RKO (cell line): ENCODE measurements at places on chromosomes 2 and 18.

- DNase-seq, result no peak
Observed at GRCh38 chr2:5736886-5737285, 44.7 kb downstream of the SOX11 start.

GRCh38 chr2:138125306-138126288, 161.3 kb downstream of the HNMT start:
- DNase-seq, result no peak

DNA sequence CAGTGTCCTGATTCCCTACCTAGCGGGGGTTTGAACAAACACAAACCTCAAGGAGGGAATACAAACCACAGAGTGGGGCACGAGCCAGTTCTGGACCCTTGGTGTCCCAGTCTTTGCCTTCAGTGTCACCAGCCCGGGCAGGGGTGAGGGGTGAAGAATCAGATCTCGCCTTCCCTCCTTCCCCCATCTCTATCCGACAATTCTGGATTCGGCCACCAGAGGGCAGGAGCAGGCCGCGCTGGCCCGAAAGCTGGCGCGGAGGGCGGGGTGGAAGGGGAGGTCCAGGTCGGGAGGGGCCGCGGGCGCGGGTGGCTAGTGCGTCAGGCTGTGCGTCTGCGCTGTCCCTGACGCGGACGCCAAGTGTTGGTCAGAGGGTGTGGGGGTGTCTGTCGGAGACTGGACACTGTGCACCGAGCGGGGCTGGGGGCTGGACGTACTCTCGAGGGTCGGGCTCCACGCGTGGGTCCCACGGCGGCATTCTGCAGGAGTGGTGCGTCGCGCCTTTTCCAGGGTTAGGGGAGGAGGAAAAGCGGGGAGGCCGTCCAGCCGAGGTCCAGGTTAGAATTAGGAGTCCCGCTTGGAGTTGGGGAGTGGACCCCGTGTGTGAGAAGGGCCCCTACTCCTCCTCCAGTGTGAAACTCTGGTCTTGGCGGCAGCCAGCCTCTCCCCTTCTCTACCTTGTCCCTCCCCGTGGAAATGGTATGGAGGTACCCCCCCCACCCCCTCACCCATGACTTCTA, 2.9 kb upstream of the CRYBA2 start:
- peak; percentile 92 for DNase-seq

DNA sequence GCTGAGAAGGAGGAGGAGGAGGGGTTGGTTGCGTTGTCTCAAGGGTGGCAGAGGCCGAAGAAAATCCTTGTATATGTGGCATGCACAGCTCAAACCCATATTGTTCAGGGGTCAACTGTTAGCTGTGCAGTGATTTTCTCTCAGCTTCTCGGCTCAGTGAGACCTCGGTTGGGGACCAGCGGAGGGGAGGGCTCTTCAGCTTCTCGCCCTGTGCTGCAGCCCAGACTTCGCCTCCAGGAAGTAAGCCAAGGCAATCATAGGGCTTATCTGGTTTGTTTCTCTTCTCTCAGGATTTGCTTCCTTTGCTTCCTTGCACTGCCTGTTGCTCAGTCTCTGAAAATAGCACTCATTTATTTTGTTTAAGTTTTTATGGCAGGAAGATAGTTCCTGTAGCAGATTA, 85.5 kb downstream of the SOWAHC start:
- no peak for DNase-seq

- DNase-seq, result no peak
Observed at GRCh38 chr2:178359192-178359912, 91.6 kb downstream of the PRKRA start.

DNA sequence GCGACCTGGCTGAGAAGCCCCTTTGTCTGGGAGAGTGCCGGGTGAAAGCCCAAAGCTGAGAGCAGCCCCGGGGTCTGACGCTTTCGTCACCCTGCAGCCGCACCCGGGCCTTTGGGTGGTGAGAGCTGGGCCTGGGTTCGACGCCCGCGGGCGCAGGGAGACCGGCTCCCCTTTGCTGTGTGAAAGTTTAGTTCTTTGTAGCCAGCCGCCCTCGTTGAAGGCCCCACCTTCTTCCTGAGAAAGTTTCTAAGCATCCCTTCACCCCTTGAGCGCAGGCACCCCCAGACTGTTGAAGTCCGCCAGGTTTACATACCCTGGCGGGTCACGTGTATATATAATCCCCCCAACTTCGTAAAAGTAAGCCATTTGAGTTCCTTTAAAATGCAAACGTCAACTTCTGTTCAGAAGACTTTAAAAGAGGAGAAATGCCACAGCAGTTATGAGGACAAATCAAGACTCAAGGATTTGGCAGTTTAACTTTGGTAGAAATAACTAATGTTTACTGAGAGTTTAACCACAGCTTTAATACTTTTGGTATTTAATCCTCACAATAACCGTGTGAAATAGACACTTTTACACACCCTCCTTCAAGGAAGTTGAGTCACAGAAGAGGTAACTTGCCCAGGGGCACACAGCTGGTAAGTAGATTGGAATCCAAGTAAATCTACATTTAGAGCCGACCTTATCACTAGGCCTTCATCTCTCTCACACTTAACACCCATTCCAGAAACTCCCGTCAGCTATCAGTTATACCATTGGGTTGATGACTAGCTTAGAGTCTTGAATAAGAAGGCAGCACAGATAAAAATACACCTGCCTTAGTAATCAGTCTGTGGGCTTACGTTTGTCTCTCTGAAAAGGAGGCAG, 1.1 kb upstream of the MBOAT2 start:
- DNase-seq, result peak; percentile 49

- DNase-seq, result no peak
Observed at GRCh38 chr2:71326968-71327367, 4.6 kb upstream of the ZNF638 start.

GRCh38 chr2:47187069-47187468, 32.0 kb upstream of the STPG4 start:
- no peak for DNase-seq

DNA sequence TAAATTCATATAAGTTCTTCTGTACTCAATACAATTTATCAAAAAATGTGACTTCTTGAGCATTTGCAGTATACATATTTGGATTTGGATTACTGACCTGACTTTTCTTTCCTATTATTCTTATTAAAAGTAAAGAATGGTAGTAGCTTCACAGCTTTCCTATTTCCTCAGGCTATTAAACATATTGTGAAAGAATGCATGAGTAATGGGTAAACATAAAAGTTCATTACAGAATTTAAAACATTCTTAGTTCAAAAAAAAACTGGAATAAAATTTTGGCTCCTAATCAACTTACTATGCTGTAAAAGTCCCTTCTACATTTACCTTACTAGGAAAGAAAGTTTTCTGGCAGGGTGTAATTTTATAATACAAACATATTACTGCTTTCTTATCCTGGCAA, 27.3 kb upstream of the C2orf66 start:
- DNase-seq, result no peak

GRCh38 chr2:65350651-65351056, 81.7 kb downstream of the SPRED2 start:
- DNase-seq, result peak; percentile 31

DNA sequence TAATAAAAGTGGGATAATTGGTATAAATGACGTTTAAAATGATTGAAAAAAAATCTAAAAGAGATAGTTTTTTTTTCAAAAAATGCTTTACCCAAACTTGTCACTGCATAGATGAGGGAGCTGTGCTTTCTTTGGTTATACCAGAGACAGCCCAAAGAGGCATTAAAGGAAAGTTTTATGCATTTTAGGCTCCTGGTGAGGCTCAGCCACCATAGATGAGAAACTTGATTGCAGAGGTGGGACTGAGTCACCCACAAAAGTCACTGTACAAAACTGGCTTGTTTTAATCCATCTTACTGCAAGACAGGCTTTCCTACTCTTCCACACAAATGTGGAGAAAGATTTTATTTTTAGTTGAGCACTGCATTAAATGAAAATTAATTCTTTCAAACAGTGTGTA, 2.4 kb downstream of the SMYD1 start:
- no peak for DNase-seq

DNA sequence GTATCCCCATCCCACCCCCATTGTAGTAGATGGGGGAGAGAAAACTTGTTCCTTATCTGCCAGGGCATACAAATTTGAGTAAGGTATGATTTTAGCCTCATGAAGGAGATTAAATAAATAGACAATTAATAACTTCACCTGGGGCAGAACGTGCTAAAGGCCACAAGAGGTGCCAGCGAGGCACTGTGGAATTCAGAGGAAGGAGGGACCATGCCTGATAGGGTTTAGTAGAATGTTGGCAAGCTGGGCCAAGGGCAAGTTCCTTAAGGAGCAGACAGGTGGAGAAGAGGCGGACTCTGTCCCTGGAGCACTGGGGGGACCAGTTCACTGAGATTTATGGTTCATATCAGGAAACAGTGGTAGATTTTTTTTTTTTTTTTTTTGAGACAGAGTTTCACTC, 22.5 kb downstream of the STAMBP start:
- peak; percentile 58 for DNase-seq

GRCh38 chr2:217797165-217797564, 205.6 kb downstream of the TNS1 start:
- no peak for DNase-seq

DNA sequence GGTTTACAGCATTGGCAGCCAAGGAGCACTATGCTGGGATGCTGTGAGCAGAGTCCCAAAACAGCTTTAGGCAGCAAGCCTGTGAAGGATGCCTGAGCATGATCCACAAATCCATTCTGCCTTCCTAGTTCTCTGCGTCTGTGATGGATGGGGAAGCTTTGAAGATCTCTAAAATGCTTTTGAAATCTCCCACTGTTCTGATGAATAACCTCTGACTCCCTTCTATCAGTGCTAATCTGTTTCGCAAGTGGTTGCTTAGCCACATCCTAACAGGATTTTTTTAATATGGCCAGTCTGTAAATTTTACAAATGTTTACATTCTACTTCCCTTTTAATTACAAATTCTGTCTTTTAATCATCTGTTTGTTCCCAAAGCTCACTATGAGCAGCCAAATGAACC, 319.2 kb downstream of the GULP1 start:
- DNase-seq, result no peak

- no peak for DNase-seq
Observed at GRCh38 chr2:172969166-172969565, 106.5 kb upstream of the MAP3K20 start.

DNA sequence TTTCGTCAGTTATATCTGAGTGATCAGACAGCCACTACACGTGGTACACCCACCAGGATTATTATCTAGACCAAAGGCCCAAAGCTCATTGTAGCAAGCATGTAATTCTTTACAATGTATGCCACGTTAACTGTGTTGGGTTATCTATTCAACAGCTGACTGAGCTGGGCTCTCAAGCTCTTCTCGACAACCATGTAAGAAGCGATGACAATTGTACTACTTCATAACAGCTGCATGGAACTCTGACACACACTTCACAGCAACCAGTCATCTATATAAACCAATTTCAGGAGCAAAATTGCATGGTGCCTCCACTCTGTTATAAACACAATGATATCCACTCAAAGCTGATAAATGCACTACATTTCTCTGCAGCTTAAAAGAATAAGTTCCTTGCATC, 701.8 kb downstream of the NR4A2 start:
- DNase-seq, result no peak

GRCh38 chr18:5628512-5629255, 84.9 kb upstream of the EPB41L3 start:
- no peak for DNase-seq
